ENCODE measurements at places on chromosomes 2 and 18.
A peak's percentile ranks its signal among the peaks of the same experiment; 100 is the strongest.

DNA sequence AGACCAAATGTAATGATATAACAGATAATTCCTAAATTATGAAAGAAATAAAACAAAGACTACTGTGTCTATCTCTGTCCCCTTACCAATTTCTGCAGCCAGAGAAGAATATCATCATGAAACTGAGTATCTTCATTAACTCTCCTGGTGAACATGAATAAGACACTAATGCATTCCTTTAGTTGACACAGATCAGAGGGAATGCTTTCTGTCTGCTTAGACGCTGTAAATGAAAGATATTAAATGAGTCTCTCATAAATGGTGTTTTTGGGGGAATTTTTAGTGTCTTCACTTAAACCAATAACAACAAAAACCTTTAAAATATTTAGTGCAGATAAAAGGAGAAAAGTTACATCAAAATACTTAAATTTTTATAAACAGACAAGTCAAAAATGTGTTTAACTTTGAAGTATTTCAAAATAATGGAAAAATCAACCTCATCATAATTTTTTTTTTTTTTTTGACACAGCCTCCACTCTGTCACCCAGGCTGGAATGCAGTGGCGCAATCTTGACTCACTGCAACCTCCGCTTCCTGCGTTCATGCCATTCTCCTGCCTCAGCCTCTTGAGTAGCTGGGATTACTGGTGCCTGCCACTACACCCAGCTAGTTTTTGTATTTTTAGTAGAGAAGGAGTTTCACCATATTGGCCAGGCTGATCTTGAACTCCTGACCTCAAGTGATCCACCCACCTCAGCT, 16.0 kb downstream of the EPG5 start:
- no peak for DNase-seq

DNA sequence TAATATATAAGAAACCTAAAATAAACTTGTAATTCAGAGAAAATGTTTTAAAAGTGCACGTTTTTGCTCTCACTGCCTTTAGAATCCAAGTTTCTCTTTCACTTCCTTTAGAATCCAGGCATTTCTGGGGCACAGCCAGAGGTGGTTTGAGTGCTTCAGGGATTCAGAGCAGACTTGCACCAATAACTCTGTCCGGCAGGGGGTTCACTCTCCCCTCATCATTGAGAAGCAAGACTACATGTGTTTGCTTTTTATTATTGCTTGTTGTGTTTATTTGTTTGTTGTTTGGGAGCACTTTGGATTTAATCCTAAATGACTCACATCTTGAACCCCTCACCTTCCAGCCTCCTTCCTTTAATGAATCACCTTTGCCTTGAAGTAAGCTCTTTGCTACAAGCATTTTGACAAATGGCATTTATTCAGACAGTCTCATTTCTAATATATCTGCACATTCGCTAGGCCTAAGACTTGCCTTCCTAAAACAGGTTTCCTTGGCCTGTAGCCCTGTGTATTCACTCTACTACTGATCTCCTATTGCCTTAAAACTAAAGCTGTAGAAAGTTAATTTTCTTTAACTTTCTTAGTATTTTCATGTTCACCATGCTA, 233.5 kb upstream of the ATP5MC3 start:
- DNase-seq, result peak; percentile 69

DNA sequence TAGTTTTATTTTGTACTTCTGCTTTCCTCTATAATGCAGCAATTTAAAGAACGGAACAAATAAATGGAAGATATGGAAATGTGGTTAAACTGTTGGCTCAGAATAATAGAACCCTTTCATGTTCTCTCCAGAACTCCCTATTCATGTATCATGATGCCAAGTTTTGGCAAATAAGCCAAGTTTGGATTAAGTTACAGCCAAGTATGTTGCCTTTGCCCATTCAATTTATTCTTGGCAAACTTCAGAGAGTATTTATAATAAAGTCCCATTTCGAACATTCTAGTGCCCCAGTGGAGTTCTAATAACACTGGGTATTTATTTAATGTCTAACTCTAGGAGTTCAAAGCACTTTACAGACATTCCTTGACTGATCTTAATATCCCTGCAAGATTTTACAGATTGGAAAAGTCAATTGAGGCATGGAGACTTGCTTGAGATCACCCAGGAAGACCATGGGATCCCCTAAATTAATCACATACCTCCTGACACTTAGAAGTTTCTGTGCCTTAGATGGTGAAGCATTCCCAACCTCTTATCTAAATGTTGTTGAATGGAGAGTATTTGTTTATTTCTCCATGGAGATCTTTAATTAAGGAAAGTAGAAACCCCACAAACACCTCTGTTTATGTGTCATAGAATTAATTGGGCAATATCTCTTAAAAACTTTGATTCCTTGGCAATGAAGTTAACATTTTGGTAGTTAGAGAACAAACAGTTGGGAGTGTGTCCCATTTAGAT, 106.7 kb downstream of the ACKR3 start:
- no peak for DNase-seq

DNA sequence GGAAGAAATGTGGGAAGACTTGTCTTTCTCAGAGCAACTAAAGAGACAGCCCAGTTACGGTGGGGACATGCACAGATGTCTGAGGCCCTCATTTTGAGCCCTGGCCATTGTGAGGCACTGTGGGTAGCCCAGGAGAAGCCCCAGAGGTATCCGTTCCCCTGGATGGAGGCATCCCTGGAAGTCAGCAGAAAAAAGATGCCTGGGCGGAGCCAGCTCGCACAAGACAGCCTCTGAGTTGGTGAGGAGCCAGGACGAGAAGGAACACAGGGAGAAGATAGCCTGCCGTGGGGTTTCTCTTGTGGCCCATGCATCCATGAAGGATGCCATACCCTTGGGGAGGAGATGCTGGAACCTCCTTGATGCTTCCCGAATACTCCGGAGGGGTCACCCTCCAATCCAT, 56.9 kb upstream of the SEMA4C start:
- DNase-seq, result no peak

DNA sequence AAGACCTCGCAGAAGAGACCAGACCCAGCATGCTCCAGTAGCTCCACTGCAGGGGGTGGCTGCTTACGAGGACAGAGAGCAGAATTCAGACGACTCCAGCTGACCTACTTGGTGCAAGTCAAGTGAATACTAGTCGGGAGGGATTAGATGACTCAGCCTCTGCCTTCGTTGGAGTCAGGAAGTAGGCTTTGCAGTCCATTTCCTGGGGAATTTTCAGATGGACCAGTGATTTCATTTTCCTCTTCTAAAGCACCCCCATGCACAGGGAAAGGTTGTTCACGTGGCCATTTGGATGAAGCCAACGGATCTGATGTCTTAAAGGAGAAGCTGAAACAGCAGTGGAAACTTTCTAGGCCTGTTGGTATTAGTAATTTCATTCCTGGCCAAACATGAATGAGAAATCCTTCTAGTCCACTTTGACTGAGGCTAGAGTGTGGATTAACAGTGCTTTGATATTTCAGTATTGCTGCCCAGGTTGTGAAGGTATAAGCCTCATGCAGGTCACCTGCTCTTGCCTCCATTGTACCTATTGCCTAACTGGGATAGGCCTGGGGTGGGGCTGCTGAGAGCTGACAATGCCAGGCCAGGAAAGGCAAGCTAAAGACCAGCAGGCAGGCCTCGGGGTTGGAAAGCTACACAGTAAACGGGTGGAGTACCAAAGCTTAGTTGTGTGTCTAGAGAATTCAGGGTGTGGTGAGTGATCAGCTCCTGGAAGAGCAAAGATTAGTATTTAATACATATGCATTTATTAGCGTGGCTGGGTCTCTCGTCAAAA, 117.6 kb upstream of the FOSL2 start:
- DNase-seq, result peak; percentile 89

GRCh38 chr2:165902934-165903333, 50.6 kb downstream of the TTC21B start:
- DNase-seq, result peak; percentile 33

DNA sequence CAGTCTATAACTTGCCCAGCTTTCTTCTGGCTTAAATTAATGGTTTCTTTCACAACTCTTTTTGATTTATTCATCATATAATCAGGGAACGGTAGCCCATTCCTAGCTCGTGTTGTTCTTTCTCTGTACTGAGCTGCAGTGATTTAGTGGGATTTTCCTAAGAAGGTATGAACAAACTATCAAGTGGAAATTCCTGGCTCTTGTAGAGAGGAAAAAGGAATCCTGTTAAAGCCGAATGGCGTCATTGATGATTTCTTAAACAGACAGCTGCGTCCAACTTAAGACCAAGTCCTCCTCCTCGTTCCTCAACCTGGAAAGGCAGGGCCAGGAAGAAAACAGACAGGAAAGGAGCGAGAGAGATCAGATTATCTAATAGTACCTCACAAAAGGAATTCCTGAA, 69.2 kb upstream of the CABLES1 start:
- DNase-seq, result no peak

DNA sequence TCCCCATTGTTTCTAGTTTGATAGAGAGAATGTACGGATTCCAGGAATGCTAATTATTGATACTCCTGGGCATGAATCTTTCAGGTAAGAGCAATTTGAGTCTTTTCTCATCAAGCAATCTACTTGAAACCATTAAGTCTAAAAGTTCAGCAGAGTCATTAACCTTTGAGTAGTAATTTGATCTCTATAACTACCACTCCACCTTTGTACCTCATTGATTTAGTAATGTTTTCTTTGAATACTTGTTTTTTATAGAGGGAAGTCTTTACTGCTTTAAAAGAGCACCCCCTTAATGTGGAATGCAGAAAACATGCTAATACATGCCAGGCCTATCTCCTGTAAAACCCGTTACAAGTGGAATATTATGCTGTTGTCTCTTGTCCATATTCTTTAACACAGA, 45.0 kb downstream of the EIF5B start:
- DNase-seq, result no peak

DNA sequence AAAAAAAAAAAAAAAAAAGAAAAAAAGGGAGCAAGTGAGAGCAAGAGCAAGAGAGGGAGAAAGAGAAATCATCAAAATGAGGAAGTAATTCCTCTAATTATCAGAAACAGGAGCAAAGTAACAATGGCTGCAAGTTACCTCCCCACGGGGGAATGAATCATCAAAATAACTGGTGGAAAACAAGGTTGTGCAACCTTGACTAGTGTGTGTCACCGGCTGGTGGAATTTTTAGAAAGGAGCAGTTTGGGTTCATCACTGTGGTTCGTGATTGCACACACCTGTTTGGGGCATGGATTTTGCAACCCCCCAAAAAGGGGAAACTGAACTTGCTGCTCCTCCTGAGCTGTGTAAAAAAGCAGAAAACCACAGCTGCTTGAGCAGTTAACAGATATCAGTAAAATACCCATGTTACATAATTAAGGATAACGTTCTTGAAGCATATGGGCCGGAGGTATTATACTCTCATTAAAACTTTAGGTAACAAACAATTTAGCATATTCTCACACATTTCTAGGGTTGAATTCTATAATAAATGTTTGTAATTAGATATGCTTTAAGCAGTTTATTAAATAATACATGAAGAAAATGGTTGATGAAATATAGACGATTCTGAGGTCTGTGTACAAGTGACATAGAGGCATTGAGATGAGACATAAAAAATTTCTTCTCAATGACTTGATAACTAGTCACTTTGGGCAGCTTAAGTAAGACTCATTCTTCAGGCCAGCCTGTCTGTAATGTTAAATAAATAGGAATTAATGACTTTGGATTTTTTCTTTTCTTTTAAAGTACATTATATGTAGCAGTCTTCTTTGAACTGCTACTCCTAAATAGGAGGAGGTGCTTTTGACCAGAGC, 184.2 kb upstream of the ZEB2 start:
- peak; percentile 81 for DNase-seq

- DNase-seq, result no peak
Observed at GRCh38 chr2:127735044-127735443, 33.7 kb downstream of the SFT2D3 start.

DNA sequence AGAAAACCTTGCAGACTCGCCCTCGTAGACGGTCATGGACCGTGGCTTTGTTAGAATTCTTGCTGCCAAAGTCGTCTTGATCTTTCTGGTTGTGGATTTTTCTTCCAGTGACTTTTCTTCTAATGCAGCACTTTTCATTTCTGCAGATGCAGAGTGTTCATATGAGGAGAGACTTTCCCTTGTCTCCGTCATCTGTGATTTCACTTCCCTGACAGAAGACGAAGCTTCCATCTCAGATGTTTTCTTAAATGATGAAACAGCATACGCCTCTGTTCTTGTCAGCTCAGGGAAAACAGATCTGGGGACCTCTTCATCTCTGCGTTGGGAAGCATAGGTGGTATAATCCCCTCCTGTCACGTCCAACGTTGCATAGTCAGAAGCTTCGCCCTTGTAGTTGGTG, 50.9 kb downstream of the PLEKHA3 start:
- DNase-seq, result no peak

DNA sequence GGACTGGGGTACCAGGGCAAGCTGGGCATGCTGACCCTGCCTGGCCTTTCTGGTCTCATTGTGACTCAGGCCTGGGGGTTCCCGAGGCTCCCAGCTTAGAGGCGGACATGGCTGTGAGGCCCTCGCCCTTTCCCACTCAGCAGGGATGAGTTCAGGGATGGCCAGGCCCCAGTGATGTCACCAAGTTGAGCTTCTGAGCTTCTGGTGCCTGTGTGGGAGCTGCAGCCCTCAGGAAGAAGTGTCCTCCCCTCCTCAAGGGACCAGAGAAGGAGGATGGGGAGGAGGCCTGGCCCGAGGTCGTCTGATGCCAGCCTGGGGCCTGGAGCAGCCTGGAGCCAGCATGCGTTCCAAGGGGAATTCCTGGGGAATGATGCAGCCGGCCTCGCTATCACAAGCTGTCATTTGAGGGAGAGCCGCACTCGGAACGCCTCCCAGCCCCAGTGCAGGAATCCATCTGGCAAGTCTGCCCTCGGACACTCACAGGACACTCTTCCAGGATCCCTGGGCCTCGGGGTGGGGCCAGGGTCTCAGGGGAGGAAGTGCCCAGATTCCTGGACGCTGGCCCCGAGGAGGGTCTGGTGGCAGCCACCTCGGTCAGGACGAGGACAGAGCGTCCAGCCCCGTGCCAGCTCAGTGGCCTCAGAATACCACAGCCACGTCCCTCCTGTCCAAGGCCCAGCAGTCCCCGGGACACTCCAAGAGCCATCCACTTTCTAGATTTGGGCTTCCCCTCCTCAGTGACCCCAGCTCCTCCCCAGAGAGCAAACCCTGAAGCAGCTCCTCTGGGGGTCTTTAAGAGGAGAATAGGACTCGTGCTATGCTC, 61.2 kb upstream of the GPC1 start:
- DNase-seq, result peak; percentile 93

DNA sequence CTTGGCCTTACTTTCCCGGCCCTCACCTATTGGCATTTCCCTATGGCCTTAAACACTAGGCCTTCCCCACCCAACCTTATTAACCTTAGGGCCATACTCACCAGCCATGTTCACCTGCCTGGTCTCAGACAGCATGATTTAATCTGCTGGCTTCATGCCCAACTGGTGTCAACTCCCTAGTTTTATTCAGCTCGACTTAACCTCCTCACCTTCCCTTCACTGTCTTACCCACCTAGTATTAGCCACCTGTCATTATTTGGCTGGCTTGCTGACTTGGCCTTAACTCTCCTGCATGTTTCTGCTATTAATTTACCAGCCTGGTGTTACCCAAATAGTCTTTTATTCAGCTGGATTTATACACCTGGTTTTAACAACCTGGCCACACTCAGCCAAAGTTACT, 136.0 kb upstream of the ZSWIM2 start:
- no peak for DNase-seq

- DNase-seq, result peak; percentile 48
Observed at GRCh38 chr2:224442071-224442967, 40.4 kb upstream of the FAM124B start.

GRCh38 chr2:241848761-241849615, 9.7 kb downstream of the PDCD1 start:
- no peak for DNase-seq

Measured in cardiac muscle cell (in vitro differentiated cells and primary cell).